H1 (cell line): ENCODE measurements at places on chromosomes 7 and 10.

- DNase-seq, result no peak
These were observed 130.1 kb downstream of the NEBL start for GRCh38 chr10:20767028-20767427.

- no peak for DNase-seq
These were observed 22.5 kb upstream of the MYL7 start for GRCh38 chr7:44163591-44163990.

GRCh38 chr10:118725886-118726500 is 28.8 kb downstream of the CACUL1 start:
- no peak for DNase-seq

- DNase-seq, result no peak
These were observed 23.0 kb downstream of the PCGF6 start for GRCh38 chr10:103327906-103328305.

DNA sequence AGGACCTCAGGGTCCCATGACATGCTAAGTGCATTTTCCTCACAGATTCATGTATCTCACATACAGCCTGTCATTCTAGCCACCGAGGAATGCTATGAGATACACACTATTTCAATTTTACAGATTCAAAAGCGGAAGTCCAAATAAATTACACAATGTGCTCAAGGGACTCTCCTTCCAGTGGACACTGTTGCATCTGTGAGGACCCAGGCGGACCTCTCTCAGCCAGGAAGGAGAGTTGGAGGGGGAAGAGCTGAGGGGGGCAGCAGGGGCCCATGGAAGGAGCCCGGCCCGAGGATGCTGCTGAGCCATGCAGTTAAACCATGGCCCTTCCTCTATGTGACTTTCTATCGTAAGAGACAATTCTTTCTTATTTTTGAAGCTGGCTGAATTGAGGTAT is 93.6 kb downstream of the VOPP1 start:
- DNase-seq, result peak; percentile 10
